ENCODE measurements at places on chromosomes 4 and X.

DNA sequence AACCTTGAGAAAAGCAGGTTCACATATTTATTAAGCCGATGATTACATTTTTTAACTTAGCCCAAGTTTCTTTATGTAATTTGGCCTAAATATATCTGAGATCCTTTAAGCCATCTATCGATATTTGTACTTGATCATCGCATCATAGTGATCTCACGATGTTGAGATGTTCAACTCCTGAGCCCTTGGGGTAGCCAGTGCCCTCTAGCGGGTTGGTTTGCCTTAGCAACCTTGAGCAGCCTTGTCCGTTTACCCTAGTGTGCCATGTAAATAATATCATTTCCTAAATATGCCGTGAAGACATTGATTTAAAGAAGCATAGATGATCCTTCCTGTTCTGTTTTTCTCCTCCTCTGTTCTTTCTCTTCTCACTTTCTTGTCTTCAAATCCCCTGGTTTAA, 432.2 kb downstream of the RPA4 start:
- DNase-seq, result no peak

GRCh38 chr4:124243671-124244366, 468.7 kb downstream of the ANKRD50 start:
- DNase-seq, result no peak

GRCh38 chr4:2406920-2407319, 11.5 kb downstream of the ZFYVE28 start:
- no peak for DNase-seq

GRCh38 chr4:87633243-87633642, 16.8 kb upstream of the DMP1 start:
- DNase-seq, result no peak

DNA sequence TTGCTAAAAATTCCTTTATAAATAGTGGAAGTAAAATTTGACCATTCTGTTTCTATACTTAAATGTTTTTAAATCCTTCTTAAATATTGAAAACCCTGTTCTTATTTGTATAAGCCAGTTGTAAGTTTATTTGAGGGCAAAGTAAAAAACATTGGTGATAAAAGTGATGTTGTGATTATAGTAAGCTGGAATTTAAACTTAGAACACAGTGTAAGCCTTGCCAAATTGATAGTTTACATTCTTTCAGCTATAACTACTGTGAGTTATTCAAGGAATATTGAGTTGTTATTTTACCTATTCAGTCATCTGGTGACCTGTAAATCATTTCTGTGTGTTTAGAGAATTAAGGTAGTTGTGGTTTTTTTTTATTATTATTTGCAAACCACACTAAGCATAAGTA, 9.6 kb downstream of the YY2 start:
- no peak for DNase-seq

- no peak for DNase-seq
Observed at GRCh38 chr4:30295652-30296051, 424.5 kb upstream of the PCDH7 start.

DNA sequence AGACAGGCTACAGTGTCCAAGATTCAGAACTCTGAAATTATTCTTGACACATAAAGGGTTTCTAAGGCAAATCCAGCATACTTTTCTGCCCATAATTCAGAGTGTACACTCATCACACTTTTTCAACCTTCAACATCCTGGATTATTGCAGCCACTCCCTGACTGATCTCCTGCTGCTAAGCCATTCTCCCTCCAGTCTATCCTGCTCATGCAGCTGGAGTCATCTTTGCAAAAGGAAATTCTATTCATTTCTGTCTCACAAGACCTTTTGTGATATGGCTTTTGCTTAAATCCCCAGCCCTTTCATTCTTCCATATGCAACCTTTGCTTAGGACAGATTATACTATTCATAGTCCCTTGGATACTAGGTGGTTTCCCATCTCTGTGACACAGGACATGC, 236.1 kb upstream of the LDB2 start:
- no peak for DNase-seq

- no peak for DNase-seq
Observed at GRCh38 chr4:17168571-17168970, 270.1 kb upstream of the LDB2 start.

GRCh38 chrX:137848266-137848905, 282.5 kb downstream of the ZIC3 start:
- DNase-seq, result no peak

DNA sequence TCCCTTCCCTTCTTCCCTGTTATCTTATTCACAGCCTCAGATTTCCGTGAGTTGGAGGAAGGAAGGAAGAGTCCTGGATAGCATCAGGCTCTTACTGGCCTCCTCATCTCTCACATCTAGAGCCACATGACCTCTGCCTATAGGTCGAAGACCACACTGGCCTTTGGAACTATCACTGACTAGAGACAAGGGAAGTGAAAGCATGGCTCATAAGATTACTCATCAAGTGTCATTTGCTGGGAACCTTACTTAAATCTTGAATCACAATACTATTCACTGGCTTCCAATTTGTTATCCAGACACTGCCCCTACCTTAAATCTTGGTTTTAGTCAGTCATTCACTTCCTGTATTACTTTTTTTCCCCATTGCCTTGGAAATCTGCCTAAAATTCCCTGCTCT, 61.6 kb upstream of the MTMR8 start:
- no peak for DNase-seq

GRCh38 chrX:69319376-69319775, 154.1 kb upstream of the PJA1 start:
- no peak for DNase-seq

- no peak for DNase-seq
Observed at GRCh38 chrX:69178592-69178991, 13.3 kb upstream of the PJA1 start.

DNA sequence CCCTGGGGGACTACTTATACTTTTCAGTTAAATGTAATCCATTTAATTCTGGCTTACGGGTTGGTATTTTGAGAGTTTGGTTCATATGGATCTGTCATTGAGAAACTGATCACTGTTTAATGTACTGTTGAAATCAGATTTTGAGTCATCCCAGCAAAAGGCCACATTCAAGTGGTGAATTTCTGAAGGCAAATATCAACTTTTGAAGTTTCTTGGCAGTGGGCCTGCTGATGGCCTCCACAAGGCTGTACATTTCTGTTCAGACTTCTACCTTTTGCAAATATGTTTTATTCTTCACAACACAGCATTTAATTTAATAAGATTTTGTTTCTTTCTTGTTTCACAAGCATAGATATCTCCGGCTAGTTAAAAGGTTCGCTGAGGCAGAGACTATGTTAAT, 138.7 kb downstream of the PDGFC start:
- DNase-seq, result no peak

- DNase-seq, result no peak
Observed at GRCh38 chrX:276581-277201, 4.5 kb upstream of the PLCXD1 start.

GRCh38 chrX:56729152-56729850, at the start of gene NBDY:
Gene NBDY (plus strand): TSS chrX:56729243. CDS start chrX:56729354, 111 bp downstream.
- peak; percentile 14 for DNase-seq

DNA sequence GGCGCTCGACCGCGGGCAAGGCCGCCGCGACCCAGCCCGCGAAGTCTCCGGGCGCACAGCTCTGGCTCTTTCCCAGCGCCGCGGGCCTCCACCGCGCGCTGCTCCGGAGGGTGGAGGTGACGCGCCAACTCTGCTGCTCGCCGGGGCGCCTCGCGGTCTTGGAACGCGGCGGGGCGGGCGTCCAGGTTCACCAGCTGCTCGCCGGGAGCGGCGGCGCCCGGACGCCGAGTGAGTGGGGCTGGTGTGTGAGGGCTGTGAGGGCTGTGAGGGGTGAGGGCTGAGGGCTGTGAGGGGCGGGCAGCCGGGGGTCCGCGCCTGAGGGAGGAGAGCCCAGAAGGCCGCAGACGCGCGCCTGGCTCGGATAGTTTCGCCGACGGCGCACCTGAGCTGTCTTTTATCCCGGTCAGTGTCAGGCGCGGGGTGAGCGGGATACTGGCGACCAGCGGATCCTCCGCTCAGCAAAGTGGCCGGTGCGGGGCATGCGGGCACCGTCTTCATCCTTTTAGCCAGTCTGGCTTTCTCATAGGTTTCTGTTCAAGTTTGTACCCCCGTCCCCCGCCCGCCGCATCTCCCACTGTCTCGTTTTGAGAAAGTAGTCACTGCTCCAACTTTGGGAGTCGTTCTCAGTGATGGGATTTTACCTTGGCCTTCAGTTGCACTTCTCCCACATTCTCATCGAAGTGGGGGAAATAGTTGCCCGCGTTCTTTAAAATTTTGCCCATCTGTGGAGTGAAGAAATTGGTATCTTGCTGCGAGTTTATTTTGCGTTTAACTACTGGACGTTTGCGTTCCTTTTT, 586 bp downstream of the HERC5 start:
- no peak for DNase-seq

DNA sequence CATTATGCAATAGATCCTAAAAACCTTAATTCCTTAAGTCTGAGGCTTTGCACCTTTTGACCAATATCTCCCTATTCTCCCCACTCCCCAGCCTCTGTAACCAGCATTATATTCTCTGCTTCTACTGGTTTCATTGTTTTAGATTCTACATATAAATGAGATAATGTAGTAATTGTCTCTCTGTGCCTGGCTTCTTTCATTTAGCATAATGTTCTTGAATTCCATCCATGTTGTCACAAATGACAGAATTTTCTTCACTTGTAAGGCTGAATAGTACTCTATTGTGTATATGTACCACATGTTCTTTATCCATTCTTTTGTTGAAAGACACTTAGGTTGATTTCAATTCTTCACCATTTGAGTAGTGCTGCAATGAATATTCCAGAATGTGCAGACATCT, 66.0 kb downstream of the MAGEC1 start:
- no peak for DNase-seq

DNA sequence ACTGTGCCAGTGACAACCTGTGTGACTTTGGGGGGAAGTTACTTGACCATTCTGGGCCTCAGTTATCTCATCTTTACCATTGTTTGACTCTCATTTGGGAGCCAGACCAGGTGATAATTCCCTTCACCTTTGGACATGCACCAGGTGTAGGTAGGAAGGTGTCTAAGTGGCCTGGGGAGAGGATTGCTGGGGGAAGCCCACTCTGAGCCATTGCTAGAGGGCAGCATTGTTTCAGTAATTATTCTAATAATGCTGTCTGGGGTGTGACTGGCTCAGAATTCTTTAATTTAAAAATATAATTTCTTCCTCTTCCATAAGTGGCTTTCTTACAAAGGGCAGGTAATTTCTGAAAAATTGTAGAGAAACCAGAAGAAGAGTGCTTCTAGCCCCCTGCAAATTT, 104.3 kb downstream of the RTL9 start:
- no peak for DNase-seq

- DNase-seq, result no peak
Observed at GRCh38 chr4:108360754-108361445, 192.2 kb upstream of the LEF1 start.

DNA sequence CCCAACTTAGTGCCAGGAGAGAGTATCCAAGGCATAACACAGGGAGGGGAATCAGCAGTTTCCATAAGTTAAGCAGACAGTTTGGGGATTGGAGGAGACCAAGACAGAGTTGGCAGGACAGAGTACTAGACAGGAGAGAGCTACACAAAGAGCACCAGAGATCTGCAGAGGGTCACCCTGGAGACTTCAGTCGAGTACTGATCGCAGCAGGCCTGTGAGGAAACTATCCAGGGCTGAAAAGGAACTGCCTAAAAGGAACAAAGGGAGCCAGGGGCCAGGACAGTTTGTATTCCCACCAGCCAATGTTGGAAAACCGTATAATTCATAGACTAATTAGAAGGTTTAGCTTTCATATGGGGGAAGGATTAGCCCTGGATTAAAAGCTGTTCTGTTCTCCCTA, 80.6 kb upstream of the ENPP6 start:
- DNase-seq, result no peak

DNA sequence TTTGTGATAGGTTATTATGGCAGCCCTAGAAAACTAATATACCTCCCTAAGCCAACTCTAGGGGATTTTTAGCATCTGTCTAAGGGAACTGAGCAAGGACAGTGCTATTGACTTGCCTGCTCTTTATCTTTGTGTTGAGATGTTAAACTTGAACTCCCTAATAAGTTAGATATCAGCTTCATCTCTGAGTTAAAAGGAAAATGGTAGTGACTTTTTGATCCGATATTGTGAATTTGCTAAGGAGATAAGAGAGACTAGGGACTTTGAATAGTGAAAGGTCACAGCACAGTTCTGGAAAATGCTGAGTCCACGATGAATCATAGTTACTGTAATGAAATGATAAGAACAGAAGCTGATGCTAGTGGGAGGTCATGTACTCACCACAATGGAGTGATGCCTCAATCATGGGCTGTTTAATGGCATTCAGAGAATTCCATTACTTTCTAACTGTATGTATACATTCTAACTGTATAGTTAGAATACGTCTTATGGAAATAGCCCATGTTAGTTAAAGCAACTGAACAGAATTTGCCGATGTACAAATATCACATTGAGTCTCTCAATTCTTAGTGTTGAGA, 147.2 kb downstream of the GLRA3 start:
- DNase-seq, result no peak

DNA sequence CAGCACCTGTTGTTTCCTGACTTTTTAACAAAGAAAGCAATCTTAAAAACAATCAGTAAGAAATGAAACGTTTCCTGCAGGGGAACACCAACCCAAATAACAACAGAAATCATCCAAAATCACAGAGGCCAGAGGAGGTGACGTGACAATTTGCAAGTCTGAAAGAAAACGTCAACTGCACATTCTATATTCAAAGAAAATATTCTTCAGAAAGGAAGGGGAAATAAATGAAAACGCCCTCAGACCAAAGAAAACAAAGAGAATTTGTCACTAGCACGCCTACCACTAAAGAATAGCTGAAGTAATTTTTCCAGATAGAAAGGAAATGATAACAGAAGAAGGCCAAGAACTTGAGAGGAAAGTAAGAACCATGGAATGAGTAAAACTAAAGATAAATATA, 74.4 kb downstream of the CASP3 start:
- no peak for DNase-seq

- no peak for DNase-seq
Observed at GRCh38 chr4:6349896-6350603, 80.4 kb downstream of the WFS1 start.

- no peak for DNase-seq
Observed at GRCh38 chr4:114264877-114265291, 285.4 kb upstream of the ARSJ start.

DNA sequence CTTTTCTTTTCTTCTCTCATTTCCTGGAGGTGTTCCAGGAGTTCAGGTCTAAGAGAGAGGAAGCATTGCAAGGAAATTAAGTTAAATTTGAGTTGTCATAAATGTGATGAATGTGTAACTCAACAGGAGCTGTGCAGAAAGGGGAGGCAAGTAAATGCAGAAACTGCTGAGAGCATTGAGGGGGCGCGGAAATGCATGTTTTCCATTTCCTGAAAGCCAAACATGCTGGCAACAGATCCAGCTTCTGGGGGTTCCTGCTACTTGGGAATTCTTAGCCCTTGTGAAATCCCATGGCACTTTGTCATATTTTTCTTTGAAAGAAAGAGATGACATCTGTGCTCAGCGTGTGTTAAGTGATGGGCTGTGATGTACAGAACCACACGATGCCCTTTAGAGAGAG, 33.8 kb upstream of the NAP1L5 start:
- no peak for DNase-seq

GRCh38 chr4:28228561-28229491, 1368.2 kb downstream of the STIM2 start:
- no peak for DNase-seq

- no peak for DNase-seq
Observed at GRCh38 chr4:52750819-52751486, at the start of gene ERVMER34-1. Gene ERVMER34-1 (minus strand): TSS chr4:52751425. CDS start chr4:52745520, 5,905 bp downstream.

GRCh38 chr4:163941221-163941905, 446.9 kb downstream of the TMA16 start:
- no peak for DNase-seq

- no peak for DNase-seq
Observed at GRCh38 chr4:188042191-188042590, 46.6 kb downstream of the ZFP42 start.
